ENCODE measurements at places on chromosomes 7 and 10.

DNA sequence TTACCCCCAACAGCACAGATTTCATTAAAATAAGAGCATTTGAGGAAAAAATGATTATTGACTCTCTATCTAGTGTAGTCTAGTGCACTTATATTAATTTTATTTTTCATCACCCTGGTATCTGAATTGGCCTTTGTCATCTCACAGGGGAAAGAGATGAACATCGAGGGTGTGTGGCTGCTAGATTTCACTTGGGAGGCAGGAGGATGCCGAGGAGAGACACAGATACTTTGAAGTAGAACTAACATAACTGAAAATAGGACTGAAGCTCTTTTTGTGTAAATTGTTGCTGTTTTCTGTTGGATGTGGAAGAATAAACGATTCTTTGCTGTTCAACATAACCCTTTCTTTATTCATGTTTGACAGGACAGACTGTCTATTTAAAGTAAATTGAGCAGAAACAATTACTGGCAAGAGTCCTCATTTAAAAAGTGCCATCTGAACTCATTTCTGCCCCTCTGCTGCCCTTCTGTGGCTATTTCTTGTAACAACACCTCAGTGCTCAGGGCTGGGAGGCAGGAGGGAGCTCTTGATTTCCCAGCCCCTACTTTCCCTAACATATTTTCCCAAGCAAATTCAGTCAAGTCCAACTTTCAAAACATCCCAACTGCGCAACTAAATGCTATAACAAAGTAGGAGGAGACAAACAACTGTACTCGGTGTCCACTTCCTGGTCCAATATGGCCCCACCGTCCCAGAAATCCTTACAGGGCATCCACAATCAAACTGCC, 15.6 kb downstream of the LYZL1 start:
- peak; percentile 70 for DNase-seq

DNA sequence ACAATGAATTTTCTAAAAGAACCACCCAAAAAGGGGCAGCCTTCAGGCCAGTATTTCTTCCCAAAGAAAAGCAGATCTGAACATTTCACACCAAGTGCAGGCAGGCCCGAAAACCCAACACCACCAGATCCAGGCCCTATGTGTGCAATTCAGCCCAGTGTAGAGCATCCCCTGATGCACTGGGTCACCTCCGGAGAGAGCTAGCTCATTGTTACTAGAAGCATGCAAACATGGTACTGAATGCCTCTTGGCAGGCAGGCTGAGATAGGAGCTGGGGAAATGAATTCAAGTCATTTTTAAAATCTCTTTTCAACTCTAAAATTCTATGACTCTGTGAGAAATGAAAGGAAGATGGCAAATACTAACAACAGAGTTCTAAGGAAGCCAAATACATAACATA, 174.8 kb downstream of the ELMO1 start:
- no peak for DNase-seq

GRCh38 chr7:139571651-139572050, 48.2 kb downstream of the CLEC2L start:
- DNase-seq = no peak

DNA sequence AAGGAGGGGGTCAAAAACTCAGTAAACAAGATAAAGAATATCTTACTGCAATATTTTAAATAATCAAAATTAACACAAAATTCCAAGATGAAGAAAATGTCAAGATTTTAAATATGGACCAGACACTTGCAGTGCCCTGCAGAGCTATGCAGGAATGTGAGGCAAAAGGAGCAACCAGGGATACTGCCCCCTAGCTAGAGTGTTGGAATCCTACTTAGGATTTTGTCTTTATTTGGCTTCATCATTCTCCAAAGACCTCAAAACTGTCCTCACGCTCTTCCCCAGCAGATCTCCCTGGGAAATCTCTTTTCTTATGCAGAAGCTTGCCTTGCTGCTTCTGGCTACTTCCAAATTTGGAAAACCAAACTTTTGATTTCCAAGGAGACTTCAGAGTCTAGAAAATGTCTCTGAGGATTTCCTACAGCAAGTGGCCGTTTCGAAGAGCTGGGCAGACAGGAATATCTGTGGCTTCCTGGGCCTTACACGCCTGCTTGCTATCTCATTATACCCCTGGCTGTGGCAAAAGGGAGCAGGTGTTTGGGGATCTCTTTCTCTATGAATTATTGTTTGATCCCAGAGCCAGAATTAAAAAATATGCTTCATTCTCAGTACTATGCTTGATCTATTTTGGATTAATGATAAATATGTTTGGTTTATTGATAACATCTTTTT, 232.2 kb upstream of the BMPER start:
- no peak for DNase-seq

- DNase-seq = no peak
Measured at GRCh38 chr10:101841826-101842225, 1.8 kb downstream of the KCNIP2 start.

- DNase-seq = peak; percentile 23
Measured at GRCh38 chr10:116470768-116471415, 43.2 kb downstream of the PNLIPRP3 start.

DNA sequence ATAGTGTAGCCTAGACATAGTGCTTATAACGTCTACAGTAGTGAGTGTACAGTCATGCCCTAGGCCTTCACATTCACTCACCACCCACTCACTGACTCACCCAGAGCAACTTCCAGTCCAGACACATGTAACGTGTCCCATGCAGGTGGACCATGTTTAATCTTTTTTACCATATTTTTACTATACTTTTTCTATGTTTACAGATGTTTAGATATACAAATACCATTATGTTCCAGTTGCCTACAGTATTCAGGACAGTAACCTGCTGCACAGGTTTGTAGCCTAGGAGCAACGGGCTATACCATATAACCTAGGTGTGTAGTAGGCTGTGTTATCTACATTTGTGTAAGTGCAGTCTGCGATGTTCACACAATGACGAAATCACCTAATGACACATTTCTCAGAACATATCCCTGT, 11.0 kb downstream of the MPP7 start:
- DNase-seq = peak; percentile 89

GRCh38 chr7:75624134-75624832, 114.5 kb downstream of the HIP1 start:
- peak; percentile 29 for DNase-seq

- no peak for DNase-seq
Measured at GRCh38 chr7:47149208-47149839, 432.6 kb downstream of the TNS3 start.

DNA sequence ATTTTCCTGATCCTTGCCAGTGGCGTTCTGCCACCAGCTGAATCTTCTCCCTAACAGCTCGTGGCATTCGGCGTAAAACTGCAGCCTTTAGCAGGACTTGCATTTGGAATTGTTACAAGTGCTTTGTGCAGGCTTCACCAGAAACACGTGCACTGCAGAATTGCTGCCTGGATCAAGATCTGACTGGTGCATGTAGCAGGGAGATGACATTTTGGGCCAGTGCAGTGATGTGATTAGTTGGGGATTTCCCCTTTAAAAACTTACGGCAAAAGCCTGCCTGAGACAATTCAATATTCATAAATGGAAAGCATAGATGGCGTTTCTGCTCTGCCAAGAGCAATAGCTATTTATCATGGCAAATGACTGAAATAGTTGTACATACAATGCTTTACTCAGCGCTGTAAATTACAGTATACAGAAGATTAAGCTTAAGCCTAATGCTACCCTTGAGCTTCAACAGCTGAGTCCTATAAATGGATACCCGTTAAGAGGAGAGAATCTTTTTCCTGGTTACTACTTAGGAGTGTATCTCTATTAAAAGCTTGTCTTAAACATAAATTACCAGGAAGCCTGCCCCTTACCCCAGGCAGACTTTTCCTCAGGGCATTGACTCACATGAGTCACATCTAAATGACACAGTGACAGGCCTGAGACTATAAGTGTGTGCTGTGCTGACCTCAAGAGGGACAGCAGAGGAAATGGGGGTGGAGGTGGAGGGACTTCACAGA, 106.3 kb downstream of the ATXN7L1 start:
- peak; percentile 70 for DNase-seq

DNA sequence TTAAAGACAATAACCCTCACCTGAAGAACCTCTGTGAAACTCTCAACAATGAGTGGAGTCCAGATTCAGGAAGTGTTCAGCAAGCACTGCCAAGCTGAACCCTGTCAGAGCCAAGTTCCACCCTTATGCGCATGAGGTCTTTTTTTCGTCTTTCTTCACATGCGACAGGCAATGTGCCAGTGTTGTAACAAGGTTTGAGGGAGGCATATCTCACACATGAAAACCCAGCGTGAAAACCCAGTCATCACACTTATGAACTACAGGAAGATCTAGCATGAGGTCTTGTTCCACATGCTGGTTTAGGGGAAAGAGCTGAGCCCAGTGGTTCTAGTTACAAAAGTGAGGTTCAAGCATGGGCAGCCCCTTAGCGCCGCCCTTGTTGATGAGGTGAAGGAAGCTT, 49.7 kb downstream of the RABGEF1 start:
- DNase-seq = no peak

DNA sequence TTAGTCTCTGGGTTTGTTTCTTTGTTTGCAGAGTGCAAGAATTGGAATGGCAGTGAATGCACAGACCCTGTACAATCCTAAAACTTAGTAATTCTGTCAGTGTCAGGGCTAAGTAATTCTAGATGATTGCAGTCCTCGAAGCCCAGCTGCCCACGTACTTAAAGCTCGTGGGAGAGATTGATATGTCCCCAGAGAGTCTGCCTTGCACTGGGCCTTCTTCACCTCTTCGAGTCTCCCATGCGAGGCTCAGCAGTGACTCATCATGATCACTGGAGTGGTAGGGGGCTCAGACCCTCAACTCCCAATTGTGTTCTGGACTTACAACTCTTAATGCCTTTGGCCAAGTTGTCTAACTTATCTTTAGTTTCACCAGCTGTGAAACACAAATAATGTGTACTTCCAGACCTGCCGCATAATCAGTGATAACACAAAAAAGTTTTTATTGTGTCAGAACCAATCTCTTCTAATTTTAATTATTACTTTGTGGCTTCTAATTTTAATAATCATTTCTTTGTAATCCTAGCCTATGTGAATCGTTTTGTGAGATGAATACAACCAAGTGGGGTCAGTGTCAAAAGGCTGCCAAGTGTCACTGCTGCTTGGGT, 345.6 kb upstream of the LRGUK start:
- no peak for DNase-seq

DNA sequence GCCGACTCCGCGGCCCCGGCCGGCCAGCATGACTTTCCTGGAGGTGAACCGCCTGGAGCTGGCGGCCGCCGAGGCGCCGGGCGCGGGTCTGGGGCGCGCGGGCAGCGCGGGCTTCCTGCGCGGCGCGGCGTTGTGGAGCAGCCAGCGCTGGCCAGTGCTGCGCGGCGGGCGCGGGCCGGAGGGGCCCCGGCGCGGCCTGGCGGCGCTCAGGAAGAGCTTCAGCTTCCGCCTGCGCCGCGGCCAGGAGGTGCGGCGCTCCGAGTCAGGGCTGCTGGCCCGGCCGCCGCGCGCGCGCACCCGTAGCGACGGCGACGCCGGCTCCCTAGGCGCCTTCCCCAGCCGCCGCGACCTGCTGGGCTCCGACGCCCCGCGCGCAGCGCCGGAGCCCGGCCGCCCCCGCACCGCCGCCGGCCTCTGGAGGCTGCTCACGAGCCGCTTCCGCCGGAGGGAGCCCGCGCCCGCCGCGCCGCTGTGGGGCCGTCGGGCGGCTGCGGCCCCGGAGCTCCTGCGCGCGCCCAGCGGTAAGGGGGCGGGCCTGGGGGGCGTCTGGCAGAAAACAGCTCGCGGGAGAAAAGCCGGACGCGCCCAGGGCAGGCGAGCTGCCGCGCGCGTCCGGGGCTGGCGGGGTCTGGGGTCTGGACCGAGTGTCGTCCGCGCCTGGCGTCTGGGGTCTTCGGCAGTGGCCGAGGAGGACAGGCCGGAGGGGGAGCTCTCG, 29.0 kb downstream of the AGAP3 start:
- DNase-seq = peak; percentile 41

- DNase-seq = peak; percentile 44
Measured at GRCh38 chr10:124221356-124222317, 128.2 kb upstream of the CHST15 start.

DNA sequence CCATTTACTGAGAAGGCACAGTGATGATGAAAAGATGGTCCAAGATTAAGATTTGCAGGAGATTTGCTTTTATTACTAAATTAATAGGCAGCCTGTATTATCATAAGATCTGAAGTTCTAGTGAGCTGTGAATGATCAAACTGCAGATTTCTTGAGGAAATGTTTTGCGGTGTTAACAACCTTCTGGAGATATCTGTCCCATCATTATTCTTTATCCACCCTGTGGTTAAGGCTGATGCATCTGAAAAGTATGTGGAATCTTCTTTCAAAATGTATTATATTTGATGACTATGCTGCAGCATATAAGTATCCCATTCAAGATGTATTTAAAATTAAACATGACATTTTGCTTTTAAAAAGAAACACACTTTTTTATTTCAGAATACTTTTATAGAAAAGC, 150.3 kb downstream of the POLR1F start:
- DNase-seq = peak; percentile 87

GRCh38 chr7:155373359-155374273, 75.9 kb downstream of the INSIG1 start:
- DNase-seq = no peak

GRCh38 chr7:93551063-93551895, 23.2 kb downstream of the CALCR start:
- peak; percentile 47 for DNase-seq

DNA sequence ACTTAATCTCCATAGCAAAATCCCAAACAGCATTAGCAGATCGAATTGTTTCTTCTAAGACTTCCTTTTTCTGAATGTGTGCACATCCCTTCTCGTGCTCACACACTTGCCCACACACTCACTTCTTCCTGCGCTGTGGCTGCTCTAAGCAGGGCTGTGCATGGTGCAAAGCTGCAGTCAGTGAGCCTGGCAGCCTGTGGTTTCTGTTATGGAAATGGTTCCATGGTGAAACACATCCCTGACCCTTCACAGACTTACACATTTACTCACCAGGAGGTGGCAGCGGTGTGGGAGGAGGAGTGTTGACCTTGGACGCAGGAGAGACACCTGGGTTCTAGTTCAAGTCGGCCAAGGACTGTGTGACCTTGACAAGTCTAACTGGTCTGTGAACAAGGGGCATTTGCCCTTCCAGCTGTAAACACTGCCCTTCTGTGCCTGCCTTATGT, 24.9 kb downstream of the MTURN start:
- DNase-seq = peak; percentile 28

- no peak for DNase-seq
Measured at GRCh38 chr7:75619636-75620035, 119.1 kb downstream of the HIP1 start.

- peak; percentile 98 for DNase-seq
Measured at GRCh38 chr10:77737608-77738007, 100.0 kb upstream of the KCNMA1 start.

DNA sequence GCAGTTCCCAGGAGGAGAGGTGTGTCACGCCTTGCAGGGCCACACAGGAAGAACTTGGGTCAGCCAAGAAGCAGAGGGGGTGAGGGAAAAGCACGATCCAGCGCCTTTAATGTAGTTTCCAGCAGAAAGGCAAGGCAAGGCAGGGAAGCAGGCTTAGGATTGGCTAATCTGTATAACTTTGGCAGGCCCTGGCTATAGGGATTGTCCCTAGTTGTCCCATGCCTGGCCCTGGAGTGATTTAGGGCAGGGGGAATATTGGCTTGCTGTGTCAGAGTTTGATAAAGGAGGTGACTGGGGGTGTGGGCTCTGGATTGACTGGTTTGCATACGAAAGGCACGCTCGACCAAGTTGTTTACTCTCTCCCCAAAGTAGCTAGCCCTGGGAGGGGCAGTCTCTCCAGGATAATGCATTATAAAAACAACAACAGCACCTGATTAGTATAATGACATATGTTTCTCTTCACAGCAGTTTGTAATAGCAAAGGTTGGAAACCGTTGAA, 44.5 kb downstream of the RBM28 start:
- DNase-seq = no peak

Data from fibroblast of skin of back (primary cell).